ENCODE measurements at places on chromosomes 3 and 15.

GRCh38 chr3:52529376-52530333, 4.0 kb downstream of the NT5DC2 start:
- DNase-seq = no peak

DNA sequence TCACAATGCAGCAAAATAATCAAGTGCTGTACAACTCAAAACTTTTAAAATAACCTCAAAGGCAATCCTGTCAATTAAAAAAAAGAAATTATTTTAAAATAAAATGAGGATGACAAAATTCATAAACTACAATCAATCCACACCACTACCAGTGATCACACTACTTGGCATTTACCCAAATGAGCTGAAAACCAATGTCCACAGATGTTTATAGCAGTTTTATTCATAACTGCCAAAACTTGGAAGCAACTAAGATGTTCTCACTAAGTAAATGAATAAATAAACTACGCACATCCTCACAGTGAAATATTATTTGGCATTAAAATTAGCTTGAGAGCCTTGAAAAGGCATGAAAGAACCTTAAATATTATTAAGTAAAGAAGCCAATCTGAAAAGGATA, 121.3 kb downstream of the STAG1 start:
- DNase-seq = no peak

DNA sequence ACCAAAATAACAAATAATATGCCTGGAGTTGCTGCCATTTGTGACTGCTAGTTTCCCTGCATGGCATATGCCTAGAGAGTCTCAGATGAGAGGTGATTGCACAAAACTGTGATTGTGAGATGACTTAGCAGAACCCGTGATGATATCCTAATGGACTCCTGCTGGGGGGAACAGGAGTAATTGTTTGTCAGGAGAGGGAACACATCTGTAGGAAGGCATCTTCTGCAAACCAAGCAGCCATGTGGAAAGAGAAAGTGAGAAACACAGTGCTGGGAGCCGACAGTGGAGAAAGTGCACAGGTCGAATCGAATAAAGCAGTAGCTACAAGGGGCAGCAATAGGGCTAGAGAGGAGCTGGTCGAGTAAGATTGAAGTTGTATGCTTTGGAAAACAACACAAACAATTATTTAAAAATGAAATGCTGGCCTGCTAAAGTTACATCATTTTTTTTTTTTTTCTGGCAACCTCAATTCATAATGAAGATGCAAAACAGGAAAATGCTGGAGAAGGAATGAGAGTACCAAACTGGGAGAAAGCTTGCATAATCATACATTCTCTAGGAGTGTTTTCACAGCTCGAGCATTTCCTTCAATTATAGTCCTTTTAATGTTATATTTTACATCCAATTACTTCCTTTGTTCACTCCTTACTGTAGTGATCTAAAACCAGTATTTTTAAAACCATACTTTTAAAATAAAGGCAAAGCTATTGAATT, 494.2 kb upstream of the AGTR1 start:
- DNase-seq = no peak

- no peak for DNase-seq
Measured at GRCh38 chr3:184842433-184842832, 30.5 kb downstream of the VPS8 start.

- no peak for DNase-seq
Measured at GRCh38 chr3:171435757-171436156, 24.4 kb downstream of the TNIK start.

- DNase-seq = no peak
Measured at GRCh38 chr3:121885386-121885785, 8.8 kb upstream of the SLC15A2 start.

GRCh38 chr15:56786966-56787365, 53.7 kb upstream of the ZNF280D start:
- no peak for DNase-seq

DNA sequence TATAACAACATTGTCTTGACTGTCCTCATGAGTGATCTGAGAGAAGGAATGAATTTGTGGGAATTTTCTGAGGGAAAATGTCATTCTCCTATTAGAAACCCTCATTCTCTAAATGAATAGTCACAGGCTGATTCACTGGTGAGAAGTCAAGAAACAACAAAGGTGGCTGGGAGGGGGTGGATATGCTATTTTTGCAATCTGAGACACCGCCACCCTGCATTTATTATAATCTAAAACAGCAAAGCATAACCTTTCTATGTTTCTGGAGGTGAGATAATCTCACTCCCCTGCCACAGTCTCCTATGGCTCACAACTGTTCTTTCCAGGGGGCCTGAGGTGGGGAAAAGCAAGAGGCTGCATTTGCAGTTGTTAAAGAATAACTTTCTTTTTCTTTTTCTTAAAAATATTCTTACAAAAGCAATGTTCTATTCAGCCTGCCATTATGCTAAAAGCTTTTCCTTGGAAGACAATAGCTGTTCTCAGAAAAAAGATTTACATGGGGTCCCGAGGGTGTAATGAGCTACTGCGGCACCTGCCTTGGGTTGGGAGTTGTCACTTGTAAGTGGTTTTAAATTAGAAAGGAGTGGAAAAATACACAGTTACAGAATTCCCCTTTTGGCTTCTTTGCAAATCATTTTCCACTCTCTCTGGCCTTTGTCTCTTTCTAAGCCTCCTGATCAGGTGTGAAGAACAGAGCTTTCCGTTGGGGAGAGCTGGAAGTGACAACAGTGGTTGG, 220.9 kb downstream of the AGBL1 start:
- peak; percentile 63 for DNase-seq

- no peak for DNase-seq
Measured at GRCh38 chr15:99425657-99426301, 140.0 kb upstream of the MEF2A start.

- no peak for DNase-seq
Measured at GRCh38 chr3:27279123-27279522, 90.1 kb downstream of the NEK10 start.

DNA sequence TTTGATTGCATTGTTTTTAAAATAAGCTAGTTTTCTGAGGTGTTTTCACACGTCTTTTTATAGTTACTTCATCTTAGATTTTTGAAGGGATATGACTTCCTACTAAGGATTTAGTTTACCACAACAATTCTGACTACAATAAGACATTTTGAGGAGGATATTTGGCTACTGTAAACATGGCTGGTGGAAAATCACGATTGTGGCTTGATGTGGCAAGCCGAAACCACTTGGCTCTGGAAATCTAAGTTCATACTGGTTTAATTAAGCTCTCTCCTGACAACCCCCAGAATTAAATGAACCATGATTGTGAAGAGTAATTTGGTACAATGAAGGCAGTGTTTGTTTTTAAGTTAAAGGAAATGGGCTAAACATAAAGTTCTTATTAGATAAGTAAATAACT, 30.8 kb downstream of the ST3GAL6 start:
- DNase-seq = no peak

DNA sequence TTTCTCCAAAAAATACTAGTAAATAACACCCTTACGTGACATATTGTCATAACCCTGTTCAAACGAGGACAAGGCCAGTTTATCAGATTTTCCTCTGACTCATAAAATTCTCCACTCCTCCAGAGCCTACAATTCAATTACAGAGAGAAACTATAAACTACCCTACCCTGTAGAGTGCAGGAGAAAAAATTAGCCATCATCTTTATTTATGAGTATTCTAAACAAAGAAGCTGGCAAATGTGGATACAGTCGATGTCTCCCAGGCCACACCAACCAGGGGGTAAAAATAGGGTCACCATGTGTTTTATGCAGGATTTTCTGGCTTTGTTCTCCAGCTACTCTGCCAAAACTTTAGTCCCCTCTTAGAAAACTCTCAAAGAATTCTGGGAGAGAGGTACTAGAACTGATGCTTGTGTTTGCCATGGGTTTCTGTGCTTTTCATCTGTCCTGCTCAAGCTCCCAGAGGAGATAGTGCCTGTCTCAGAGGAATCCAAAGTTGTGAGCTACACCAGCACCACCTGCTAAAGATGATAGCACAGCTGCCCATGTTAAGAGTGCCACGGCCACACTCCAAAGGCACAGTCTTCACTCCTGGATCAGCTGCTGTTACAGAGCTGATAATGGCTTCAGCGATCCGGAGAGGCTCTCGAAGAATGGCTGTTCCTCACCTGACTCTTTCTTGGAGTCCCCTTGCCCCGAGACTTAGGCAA, 150.2 kb downstream of the IMPG2 start:
- DNase-seq = no peak

DNA sequence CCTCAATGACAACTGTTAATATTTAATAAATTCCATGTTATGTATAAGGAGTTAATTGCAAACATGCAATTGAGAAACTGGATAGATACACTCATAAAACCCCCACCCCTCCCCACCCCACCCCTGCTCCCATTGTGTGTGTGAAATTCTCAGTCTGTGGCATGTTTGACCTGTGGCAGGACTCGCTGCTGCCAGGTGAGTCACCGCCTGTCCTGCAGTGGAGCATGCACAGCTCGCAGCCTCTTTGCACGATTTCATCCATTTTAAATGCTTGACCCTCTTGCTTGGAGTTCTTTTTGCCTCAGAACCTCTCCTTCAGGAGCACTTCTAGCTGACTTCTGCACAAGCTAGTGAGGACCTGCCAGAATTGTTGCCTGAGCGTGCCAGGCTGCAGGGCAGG, 5.3 kb upstream of the APEH start:
- DNase-seq = peak; percentile 38

DNA sequence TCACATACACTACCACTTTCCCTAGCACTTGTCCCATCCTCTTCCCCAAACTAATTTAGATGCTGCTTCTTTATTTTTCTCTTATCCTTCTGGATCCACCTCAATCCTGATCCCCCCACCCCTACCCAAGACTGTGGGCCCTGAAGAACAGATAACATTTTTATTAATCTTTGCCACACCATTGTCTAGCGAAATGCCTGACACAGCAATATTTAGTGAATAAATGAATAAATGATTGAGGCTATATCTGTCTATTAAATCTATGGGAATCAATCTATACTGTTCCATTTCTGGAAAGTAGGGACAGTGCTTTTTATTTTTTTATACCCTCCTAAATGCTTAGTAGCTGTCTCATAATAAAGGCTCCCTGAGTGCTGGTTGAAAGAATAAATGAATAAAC, 32.9 kb upstream of the LRRC3B start:
- no peak for DNase-seq

- no peak for DNase-seq
Measured at GRCh38 chr3:62659660-62660059, 215.6 kb downstream of the CADPS start.

DNA sequence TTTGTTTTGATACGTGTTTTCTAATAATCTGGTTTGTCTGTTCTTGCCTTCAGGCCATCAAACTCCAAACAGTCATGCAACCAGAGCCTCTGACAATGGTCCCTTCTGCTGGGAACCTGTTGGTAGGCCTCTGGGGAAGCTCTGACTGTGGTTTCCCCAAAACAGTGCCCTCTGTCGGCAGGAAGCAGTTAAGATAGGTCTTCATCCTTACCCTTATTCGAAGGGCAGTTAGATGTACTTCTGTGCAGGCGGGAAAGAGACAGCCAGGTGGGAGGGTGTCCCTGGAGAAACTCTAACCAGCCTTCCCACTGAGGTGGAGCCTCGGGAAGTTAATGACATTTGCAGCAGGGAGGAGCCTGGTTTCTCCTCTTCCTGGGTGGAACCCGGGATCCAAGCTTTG, 81.6 kb upstream of the CHMP2B start:
- DNase-seq = no peak

DNA sequence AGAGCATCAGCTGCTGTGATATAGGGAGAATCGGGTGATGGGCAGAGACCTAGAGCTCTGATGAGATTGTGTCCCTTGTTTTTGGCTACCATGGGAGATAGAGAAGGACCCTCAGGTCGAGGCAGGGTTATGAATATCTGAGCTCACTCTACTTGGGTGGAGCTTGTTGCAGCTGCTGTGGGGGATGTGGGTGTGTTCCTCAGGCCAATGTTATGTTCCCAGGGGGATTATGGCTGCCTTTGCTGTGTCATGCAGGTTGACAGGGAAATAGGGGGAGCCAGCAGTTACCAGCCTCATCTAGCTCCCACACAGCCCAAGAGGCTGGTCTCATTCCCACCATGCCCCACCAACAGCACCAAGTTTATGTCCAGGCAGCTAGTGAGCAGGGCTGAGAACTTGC, 131.5 kb downstream of the TRIM42 start:
- DNase-seq = no peak

GRCh38 chr3:113695431-113695785, 1.0 kb downstream of the USF3 start:
- DNase-seq = peak; percentile 11

- no peak for DNase-seq
Measured at GRCh38 chr3:21718943-21719591, 31.9 kb downstream of the ZNF385D start.

DNA sequence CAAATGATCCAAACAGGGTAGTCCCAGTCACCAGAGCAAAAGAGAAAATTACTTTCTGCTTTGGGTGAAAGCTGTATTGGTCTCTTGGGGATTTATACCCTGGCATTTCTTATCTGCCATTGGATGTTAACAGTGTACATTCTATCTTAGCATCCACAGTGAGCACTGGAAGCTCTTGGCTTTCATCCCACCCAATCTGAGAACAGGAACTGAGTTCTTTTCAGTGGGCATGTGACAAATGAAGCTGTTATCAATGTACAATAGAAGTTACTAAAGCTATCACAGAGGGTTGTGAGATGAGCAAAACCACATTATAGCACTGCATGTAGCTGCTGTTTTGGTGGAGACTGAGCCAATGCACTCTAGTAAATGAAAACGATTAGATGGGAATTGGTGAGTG, 300.7 kb downstream of the TUSC7 start:
- DNase-seq = no peak

DNA sequence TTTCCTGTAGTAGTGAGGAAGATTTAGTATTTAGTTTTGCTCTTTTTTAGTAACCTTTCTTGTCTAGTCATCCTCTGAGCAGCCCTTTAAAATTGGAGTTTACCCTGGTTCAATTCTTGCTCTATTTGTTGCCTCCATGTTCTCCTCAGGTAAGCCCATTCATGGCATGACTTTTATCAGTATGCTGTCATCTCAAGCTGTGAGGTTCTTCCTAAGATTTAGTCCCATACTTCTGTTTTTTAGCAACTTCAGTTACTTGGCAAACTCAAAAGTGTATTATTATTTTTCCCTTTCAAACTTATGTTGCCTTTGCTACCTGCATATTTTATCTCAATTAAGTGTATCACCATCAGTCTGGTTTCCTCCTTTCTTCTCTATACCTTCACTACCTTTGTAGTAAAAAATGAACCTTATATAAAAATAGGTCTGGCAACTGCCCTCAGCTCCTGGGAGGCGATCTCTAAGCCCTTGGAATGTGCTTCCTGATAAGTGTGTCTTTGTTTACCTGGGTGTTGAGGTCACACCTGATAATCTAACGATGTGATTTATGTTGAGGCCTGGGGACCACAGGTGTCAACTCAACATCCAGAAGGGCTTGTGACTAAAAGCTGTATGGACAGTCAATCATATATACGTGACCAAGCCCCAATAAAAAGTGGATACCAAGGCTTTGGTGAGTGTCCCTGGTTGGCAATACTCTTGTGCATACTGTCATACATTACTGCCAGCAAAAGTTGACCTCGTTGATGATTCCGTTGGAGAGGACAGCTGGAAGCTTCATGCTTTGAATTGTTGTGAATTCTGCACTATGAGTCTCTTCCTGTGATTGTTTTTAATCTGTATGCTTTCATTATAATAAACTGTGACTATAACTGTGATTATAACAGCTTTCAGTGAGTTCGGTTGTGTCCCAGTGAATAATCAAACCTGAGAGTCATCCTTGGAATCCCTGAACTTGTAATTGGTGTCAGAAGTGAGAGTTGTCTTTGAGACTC, 3.9 kb downstream of the NSUN3 start:
- DNase-seq = no peak

All from RWPE1 (cell line).